NCI-H2029 (cell line): ENCODE measurements at places on chromosomes 6 and 20.
A peak's percentile ranks its signal among the peaks of the same experiment; 100 is the strongest.

DNA sequence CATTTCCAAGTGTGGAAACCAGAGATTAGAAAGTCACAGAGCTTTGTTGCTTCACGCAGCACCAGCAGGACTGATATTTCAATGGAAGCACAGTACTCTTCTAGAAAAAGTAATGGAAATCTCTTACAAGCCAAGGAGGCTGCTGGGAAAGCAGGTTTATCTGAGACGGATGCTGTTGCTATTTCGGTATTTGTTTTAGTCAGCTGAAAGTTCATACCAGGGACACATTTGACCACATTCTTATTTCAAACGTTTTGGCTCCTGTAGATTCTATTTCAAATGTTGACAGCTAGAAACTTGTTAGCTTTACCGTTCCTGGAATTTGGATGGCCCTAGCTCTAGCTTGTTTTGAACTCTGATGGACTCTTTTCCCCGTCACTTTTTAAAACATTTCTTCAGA, 3.7 kb upstream of the TMEM242 start:
- DNase-seq = no peak

GRCh38 chr6:137313211-137313610, 94.0 kb upstream of the IFNGR1 start:
- no peak for DNase-seq

DNA sequence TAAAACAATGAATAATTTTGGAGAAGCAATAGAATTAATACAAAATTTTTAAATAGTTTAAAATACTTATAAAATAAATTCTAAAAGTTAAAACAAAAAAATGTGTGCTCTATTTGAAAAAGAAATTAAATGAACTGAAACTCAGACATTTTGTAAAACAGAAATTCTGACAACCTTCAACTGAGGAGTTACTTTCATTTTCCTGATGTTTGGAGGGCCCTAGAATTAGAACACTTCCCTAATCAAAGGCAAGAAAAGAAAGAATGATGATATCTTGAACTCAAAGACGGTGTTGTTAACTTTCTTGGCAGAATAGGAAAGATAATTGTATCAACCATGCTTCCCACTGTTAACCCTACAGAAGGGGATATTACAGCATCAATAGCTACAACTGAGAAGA, 27.9 kb downstream of the SNX14 start:
- DNase-seq = no peak

- no peak for DNase-seq
Measured at GRCh38 chr6:3318226-3318625, 59.5 kb downstream of the PSMG4 start.

DNA sequence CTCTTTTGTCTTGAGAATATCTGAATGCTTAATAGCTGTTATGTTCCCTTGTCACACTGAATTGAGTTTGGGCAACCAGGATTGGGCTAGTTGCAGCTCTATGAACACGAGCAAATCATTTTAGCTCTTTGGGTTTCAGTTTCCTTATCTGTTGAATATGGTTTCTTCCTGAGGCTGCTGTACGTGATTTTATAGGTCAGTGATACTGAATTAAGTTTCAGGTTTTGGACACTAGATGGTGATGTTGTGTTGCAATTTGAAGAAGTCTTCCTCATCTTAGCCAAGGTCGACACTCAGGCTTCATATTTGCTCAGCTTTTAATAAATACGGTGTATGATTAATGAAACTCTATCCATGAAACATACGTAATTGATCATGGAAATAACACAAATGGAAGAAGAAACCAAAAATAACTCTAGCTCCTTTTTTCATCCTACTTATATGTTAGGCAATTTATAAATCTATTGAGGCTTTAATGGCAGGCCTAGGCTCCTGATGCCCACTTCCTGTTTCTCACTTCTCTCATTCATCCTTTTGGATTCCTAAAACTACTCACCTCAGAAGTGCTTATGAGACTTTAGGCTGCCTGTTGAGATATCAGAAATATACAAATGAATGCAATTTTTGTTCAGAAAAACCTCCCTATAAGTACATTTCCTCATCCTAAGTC, 354.1 kb upstream of the MAP3K7 start:
- DNase-seq = peak; percentile 76
